Midbrain (tissue), 1 donor: ENCODE measurements at places on chromosomes 7 and 10.
A peak's percentile ranks its signal among the peaks of the same experiment; 100 is the strongest.

DNA sequence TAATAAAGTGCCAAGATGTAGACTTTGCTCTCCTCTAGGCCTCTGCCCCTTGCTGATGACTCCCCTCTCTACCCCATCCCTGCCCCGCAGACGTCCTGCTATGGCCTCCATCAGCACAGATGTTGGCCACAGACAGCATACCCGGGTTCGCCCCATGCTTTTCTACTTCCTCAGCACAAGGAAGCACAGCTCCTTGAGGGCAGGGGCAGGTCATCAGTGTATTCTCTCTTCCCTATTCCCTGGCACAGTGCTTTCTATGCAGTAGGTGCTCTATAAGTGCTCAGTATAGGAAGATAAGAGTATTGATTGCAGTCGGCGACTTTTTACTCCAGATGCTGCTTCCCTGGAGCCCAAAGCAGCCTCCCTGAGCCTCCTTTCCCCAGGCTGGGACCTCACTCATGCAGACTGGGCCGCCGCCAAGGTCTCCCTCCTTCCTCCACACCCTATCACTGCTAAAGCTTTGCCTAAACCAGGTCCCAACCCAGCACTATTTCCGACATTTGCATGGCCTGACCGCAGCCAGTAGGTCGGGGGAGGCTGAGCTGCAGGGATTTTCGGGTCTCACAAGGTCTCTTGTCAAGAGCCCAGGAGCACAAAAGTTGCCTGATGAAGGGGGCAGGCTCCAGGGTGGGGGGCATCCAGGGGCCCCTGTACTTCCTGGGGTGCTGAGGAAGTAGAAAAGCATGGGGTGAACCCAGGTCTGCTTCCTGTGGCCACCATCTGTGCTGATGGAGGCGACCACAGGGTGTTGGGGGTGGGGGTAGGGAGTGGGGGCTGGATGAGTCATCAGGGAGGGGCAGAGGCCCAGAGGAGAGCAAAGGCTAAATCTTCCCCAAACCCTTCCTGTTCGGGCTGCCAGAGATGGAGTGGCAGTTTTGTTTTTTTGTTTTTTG lies 8.0 kb downstream of the CALHM3 start:
- DNase-seq = no peak

DNA sequence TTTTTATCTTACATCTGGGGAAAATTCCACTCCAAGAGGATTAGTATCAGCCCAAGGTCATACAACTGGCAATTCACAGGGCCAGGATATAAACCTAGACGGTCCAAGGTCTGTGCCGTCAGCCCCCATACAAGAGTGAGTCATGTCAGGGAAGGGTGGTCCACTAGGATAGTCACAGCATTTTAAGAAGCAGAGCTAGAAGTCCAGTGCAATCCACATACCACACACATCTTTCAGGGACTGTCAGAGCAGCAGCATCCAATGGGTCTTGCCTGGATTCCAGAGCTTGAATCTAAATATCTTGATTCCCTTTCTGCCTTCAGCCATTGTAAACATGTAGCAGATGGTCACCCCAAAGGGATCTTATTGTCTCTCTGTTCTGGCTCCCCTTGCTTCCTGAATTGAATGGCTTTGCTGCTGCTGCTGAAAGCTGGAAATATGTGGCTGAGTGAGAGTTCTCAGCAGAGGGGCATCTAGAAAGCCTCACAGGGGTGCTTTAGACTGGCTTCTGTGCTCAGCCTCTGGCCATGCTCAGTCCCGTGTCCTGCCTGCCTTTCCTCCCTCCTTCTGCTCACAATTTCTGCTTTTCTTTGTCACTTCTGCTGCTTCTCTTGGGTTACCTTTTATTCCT lies 9.9 kb upstream of the OR6V1 start:
- DNase-seq = no peak

- DNase-seq = no peak
Measured at GRCh38 chr10:4813023-4813422, 13.0 kb upstream of the AKR1E2 start.

GRCh38 chr7:155738104-155738503 lies 74.2 kb downstream of the SHH start:
- no peak for DNase-seq

- no peak for DNase-seq
Measured at GRCh38 chr10:92387289-92387940, 96.4 kb downstream of the MARCHF5 start.

DNA sequence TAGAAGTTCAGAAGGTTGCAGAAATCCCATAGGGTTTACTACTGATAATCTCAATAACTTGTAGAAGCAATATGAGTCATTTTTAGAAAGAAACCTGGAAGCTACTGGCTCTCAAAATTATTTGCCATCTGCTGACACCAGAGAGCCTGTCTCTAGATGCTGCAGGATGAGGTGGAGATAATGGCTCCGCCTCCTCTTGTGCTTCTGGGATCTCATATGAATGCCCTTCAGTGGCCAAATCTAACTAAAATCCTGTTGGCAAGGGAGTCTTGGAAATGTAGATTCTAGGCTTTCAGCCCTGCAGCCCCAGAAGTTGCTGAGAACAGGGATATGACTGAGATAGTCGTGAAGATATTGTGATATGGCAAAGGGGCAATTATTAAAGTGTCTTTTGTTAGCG lies 348.1 kb downstream of the CCSER2 start:
- no peak for DNase-seq

DNA sequence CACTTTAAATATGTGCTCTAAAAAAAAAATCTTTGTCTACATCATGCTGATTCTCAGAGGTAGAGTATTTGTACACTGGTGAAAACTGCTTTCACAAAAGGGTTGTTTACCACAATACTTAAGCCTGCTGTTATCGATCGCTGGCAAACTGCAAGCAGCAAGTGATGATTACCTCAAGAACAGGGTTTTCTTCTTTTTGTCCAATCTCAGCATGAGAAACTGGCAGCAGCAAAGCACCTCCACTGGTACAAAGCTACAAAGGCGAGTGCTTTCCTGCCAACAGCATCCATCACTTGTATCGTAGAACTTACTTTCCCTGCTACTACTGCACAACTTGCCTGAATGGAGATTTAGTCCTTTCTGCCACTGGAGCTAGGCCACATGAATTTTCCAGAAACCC lies 276.5 kb downstream of the DGKB start:
- DNase-seq = peak; percentile 1

GRCh38 chr10:100912013-100912604 lies 654 bp upstream of the SLF2 start:
- DNase-seq = no peak

GRCh38 chr7:80298201-80298600 lies 163.6 kb downstream of the GNAI1 start:
- DNase-seq = no peak

- no peak for DNase-seq
Measured at GRCh38 chr10:116836902-116837523, 12.3 kb upstream of the ENO4 start.

GRCh38 chr10:22652988-22653481 lies 61.3 kb downstream of the PIP4K2A start:
- no peak for DNase-seq

DNA sequence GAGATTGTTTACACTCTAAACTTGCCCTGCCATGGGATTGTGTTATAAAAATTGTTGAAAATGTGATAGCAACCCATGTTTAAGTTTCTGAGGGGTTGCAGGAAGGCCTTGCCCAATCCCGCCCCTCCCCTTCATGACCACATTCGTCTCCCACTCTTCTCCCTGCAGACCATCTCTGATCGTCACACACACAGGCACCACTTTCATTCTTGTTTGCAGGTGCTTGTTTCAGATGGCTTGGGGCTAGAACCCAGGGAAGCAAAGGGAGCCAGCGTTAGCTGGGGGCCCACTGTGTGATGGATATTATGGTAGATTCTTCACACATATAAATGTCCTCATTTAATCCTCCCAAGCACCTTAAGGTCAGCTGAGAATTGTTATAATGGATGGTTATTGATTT lies 286.7 kb upstream of the HABP2 start:
- no peak for DNase-seq

- no peak for DNase-seq
Measured at GRCh38 chr7:39375047-39375873, 190.9 kb upstream of the YAE1 start.

GRCh38 chr7:159175792-159176191 lies 31.1 kb upstream of the VIPR2 start:
- DNase-seq = no peak

- DNase-seq = peak; percentile 8
Measured at GRCh38 chr7:128060018-128060417, 28.8 kb upstream of the LRRC4 start.

GRCh38 chr10:73859784-73860491 lies 14.4 kb downstream of the CAMK2G start:
- peak; percentile 79 for DNase-seq

DNA sequence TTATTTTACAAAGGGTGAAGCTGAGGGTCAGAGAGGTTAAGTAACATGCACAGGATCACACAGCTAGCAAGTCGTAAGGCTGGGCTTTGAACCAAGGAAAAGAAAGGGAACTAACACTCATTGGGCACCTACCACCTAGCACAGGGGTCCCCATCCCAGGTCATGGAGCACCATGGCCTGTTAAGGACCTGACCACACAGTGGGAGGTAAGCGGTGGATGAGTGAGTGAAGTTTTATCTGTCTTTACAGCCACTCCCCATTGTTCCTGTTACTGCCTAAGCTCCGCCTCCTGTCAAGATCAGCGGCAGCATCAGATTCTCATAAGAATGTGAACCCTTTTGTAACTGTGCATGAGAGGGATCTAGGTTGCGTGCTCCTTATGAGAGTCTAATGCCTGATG lies 222.8 kb downstream of the RAB11FIP2 start:
- DNase-seq = no peak

DNA sequence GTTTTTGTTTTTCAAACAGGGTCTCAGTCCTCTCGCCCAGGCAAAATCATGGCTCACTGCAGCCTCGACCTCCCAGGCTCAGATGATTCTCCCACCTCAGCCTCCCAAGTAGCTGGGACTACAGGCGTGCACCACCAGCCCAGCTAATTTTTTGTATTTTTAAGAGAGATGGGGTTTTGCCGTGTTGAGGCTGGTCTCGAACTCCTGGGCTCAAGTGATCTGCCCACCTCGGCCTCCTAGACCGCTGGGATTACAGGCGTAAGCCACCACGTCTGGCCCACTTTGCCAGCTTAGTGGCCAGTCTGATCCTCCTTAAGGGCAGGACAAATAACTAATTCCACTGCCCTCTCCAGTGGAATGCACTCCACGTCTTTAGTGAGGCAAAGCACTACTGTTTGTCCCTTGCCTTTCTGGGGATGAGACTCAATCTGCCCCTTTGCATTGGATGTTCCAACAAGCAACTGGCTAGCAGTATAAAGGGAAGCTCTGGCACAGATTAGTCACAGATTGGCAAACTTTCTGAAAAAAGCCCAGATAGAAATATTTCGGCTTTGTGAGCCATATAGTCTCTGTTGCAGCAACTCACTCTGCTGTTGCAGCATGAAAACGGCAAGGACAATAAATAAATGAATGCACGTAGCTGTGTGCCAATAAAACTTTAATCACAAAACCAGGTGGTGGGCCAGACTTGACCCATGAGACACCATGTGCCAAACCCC lies 143.8 kb upstream of the RHEB start:
- no peak for DNase-seq

- no peak for DNase-seq
Measured at GRCh38 chr7:42886893-42887505, 24.9 kb downstream of the C7orf25 start.

- no peak for DNase-seq
Measured at GRCh38 chr10:47332946-47333345, 10.7 kb downstream of the GDF2 start.

DNA sequence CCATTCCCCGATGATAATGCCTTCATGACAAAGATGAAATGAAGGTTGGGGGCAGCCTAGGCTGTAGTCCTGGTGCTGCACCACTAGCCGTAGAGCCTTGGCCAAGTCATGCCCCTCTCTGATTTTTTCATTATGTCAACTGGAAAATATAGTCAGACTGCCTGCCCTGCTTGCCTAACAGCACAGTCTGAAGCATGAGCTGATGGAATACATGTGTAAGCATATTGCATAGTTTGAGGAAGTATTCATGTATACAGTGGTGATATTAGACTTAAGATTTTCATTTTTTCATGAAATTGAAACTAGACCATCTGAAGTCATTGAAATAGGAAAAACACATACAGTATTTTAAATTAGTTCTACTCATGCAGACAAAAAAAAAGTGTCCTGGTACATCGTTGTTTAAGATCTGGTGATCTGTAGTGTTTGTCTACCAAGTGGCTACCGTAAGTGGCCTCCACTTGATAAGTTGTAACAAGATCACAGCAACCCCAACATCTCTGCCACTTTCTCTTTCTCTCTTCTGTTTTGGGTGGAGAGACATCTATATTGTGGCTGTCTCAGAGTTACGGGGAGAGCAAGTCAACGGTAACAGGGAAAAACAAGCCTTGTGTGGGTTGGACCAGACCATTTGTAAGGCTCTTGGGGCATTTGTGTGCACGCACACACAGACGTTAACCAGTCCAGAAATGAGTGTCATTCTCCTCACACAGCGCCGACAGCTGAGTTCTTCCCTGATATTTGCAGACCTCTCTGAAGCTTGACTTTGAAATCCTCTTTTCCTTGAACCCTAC lies 716.6 kb upstream of the GALNT17 start:
- DNase-seq = no peak

GRCh38 chr10:98213740-98214139 lies 54.3 kb downstream of the LOXL4 start:
- DNase-seq = no peak

DNA sequence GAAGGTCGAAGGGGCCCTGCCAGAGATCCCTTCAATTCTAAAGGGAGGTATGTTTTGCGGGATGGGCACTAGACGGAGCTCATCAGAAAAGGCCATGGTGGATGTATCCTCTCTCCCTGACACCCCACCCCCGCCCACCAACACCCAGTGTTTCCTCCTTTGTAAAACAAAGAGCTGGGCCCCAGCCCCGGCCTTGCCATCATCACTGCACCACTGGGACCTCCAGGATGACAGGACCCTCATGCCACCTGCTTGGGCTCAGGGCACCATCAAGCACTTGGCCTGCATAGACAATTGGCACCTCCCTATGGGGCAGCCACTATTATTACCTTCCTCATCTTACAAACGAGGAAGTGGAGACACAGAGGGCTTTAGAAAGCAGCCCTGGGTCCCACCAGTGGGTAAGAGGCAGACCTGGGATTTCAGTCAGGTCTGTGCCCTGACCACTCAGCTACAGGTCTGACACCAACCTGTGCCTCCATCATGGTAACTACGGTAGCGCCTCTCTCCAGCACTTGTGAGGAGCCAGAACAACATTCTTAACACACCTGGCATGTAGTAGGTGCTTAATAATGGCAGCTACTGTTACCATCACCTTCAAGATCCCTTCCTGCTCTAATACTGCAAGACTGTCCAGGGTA lies 2.0 kb downstream of the CALML3 start:
- DNase-seq = no peak

DNA sequence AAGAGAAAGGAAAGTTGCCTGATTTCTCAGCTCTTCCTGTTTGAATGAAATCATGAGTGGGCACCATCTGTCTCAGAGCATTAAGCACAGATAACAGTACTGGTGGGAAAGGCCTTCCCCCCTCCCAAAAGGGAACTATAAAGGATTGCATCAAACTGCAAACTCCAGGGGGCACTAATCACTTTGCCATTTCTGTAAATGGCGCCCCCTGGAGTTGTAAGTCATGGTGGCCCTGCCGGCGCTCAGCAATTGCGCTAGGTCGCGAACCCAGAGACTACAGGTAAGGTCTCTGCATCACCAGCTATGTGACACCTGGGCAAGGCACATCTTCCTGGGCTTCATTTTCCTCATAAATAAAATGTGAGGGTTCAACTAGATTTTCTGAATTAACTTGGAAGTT lies 11.1 kb downstream of the LRRC4 start:
- DNase-seq = no peak

- no peak for DNase-seq
Measured at GRCh38 chr7:30178748-30179436, 44.1 kb downstream of the MTURN start.

GRCh38 chr7:158931804-158932298 lies 75.5 kb downstream of the DYNC2I1 start:
- DNase-seq = no peak
